ENCODE measurements at places on chromosomes 3 and 15. TPM values are rescaled to one million over a fixed set of nuclear protein-coding genes. Genes with fewer than 3 reads are reported as not detected.

CD86 gene
- not detected for total RNA-seq

DNA sequence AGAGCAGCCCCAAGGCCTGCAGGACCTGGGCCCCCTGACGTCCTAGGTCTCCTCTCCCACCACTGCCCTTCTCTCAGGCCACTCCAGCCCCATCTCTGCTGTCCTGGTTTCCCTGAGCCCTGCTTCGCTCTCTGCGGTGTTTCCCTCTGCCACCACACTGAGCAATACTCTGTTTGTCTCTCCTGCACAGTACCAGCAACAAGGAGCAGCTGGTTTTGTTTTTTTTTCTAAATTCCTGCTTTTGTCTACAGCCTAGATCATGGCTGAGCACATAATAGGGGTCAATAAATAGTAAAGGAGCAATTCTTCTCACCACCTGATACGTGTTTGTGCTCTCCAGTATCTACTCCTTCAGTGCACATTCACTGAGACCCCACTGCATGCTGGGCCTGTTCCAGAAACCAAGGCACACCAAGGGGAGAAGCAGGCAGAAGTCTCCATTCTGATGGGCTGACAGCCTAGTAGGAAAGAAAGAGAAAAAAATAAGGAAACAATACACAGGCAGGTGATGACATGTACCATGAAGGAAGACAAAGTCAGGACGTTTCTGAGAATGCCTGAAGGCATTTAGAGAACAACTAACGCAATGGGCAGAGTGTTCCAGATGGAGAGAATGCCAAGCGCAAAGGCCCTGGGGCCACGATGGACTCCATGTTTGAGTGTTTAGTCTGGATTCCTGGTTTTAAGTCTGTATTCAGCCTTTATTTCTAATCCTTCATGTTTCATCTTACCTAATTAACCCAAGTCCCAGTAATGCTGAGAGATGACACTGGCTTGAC is 6.0 kb upstream of the ACAD9 start:
- DNase-seq = no peak

SLC12A8 gene
- total RNA-seq = 9.8 TPM

GRCh38 chr15:32218666-32219065 is 184.4 kb downstream of the GOLGA8K start:
- no peak for DNase-seq

TJP1 gene
- total RNA-seq = 53.7 TPM

TLR9 gene
- under 0.01 TPM for total RNA-seq

GRCh38 chr15:101193120-101193644 is 58.7 kb downstream of the CHSY1 start:
- no peak for DNase-seq

GRCh38 chr15:69451951-69452691 is 497 bp upstream of the RPLP1 start:
- peak; percentile 57 for DNase-seq

GRCh38 chr3:31878231-31878838 is 102.7 kb downstream of the OSBPL10 start:
- DNase-seq = peak; percentile 76

APOD gene
- total RNA-seq = 2.1 TPM

GRCh38 chr3:152197937-152198336 is 70.8 kb upstream of the MBNL1 start:
- no peak for DNase-seq

DNA sequence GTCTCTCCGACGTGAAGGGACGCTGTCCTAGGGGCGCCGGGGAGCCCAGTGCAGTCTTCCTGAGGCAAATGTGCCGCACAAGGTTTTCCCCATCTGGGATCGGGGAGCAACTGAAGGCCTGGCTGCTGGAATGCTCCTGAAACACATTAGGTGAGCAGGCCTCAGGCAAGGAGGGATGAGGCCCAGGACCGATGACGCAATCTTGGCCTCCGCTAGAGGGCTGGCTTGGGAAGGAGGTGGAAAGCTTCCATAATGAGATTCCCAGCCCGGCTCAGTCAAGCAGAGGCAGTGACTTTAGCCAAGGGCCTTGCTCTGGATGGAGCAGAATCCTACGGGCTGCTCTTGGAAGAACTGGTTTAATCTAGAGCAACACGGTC is 50.8 kb downstream of the CPN2 start:
- DNase-seq = peak; percentile 81

- DNase-seq = no peak
Measured at GRCh38 chr3:141655801-141656200, 82.3 kb upstream of the RNF7 start.

GRCh38 chr15:80691575-80691974 is 3.5 kb upstream of the ABHD17C start:
- no peak for DNase-seq

DNA sequence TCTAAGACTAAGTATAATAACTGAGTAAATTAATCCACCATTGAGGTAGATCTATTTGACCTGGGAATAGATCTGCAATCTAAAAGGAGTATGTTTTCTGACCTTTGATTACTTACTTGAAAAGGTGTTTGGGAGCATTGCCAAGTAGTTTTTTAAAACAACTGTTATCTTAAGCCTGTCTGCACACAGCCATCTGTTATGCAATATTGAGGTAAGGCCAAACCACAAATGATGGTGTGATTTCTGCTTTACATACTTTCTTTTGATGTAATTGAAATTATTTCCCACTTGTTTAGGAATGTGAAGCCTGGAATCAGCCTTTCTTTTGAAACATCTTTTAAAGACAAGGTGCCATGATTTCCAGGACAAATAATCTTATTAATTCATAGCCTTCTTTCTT is 274.0 kb downstream of the BBX start:
- peak; percentile 54 for DNase-seq

- peak; percentile 90 for DNase-seq
Measured at GRCh38 chr3:105606016-105606415, 239.3 kb downstream of the ALCAM start.

- no peak for DNase-seq
Measured at GRCh38 chr15:26132811-26133210, 269.7 kb upstream of the ATP10A start.

DNA sequence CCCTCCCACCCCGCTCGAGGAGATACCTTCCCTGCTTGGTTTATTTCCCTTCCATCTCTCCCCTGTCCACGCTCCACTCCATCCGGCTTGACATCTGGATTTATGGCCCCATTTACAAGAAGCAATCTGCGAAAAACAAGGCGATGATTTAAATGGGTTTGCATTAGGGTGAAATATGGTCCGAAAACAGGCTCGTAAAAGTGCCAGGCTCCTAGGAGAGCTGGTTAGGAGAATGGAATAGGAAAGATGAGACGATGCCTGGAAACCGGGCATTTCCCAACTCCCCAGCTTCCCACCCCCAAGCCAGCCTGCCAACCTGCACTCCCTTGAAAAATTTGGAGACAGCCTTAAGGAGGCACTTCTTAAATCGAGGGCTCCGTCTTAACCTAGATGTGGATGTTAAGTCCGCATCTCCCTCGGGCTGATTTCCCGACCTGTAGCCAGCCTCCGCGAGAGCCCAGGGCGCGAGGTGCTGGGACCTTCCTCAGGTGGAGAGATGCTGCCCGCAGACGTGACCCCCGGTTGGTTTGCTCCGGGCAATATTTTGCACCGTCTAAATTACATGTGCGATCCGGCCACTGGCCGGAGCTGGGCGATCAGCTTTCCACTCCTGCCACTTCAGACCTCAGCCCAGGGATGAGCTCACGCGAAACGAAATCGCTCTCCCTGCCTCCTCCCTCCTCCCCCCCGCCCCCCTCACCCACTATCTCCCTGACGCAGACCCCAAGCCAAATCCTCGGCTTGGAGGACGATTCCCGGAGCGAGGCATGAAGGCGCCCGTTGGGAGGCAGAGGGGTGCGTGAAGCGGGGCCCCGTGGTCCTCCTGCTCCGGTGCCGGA is 1.3 kb downstream of the GRM7 start:
- DNase-seq = no peak

- peak; percentile 67 for DNase-seq
Measured at GRCh38 chr3:47225310-47225906, 57.2 kb downstream of the KIF9 start.

DNA sequence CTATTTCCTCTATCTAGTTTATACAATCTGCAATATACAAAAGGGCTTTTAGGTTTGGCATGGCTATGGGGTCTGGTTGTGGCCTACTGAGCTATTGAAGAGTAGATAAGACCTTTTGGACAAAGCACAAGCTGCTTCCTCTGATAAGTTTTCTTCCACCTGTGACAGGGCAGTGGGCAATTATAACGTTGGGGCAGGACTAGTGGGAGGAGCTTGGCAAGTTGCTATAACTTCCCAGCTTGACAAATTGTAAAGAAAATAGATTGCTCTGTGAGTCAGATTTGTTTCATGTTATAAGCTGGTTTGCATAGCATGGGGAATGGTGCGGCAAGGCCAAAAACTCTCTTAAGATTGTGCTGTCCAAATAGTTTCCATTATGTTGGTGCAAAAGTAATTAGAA is 64.9 kb downstream of the SLC7A14 start:
- DNase-seq = peak; percentile 20

DNA sequence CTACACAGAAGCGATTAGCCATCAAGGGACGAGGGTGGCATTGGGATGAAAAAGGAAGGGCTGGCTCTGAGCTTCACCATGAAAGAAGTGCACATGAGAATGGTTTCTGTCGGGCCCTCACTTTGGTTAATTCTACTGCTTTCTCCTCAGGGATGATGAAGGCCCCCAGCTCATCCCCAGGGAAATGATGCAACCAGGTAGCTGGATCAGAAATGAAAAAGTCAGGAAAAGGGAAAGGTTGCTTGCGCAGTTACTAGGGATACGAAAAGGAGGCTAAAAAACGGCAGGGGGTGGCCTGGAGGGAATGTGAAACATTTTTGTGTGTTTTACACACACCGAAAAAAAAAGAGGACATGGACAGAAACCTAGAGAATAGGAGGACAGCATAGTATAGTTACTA is 1.4 kb upstream of the SLC27A2 start:
- no peak for DNase-seq

SH2D7 gene
- not detected for total RNA-seq

DNA sequence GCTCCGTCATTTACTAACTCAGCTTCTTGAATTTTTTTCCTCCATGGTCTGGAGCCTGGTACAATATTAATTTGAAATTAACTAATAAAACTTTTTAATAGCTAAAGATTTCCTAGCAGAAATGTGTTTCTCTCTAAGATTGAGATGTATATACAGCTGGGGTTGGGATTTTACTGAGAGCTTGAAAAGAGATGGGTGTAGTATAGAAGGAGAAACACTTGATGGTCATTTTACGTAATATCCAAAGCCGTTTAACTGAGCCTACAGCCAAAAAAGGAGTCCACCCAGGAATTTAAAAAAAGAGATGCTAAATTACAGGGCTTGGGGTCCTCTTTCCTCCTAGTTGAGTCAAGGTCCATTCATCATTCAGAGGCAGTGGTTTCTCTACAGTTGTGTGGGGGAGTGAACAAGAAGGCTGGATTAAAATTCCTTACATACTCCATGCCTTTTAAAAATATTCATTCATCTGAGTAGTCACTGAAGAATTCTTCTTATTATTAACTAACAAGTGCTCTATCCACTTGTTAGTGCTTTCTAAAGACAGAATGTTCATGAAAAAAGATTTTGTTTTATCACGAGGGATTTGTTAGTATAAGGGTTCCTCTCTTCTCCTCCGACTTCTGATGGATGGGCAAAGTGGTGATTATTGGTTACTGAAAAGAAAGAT is 255.3 kb upstream of the IL12A start:
- DNase-seq = peak; percentile 96

- peak; percentile 94 for DNase-seq
Measured at GRCh38 chr15:101267320-101268104, 9.8 kb downstream of the SELENOS start.

DNA sequence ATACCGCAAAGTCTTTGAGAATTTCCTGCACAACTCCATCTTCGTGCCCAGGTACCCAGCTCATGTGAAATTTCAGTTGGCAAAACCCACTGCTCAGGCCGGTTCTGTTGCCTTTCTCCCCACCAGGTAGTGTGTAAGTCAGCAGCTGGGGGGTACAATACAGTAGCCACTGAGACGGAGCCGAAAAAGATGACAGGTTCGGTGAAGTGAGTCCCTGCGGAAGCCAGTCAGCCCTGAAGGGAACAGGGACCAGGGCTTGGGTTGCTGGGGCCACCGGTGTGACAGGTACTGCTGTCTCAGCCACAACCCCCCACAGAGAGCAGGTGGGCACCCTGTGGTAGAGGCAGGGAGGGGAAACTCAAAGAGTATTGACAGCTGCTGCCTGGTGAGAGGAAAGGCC is 90.8 kb downstream of the PGPEP1L start:
- no peak for DNase-seq

DNA sequence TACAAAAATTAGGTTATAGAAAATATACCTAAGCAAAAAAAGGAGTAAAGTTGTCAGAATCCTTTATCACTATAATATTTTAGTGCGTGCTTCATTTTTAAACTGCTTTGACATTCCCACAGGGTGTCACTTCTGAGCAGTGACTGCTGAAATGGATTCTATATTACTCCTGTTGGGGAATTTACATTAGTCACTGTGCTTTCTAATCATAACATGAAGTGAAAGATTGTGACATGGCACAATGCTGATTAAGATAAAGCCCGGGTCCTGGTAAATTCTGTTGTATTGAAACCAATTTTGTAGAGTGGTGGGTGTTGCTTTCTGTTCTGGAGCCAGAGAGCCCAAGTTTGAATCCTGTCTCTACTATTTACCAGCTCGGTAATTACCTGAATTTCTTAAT is 36.4 kb upstream of the EHHADH start:
- no peak for DNase-seq

GRCh38 chr15:65204931-65205660 is 6.2 kb downstream of the CILP start:
- DNase-seq = no peak

DNA sequence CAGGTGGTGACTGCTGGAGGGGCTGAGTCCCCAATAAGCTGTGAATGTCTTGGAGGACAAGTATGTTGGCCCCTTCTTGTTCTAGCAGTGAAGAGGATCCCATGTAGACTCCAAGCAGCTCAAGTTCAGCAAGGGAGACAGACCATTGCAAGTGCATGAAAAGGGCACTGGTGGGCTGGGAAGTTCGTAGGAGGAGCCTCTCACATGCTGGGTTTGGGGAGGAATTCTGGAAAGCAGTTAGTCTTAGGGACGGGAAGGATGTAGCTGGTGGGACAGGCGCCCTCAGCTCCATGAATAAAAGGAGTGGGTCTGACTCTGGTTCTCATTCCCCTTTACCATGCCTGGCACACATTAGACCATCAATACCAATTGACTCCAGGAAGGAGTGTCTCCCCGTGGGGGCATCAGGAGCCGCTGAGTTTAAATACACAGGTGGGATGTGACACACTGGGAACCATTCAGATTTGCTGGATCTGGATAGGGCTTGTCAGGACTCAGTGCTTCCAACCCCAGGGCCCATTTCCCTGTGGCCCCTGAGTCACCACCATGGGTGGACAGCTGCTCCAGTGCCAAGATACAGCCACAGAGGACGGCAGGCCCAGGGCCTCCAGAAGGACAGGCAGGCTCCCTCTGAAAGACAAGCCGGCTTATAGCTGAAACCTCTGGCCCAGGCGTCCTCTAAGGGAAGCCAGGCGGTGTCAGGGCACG is 552 bp upstream of the XYLB start:
- peak; percentile 22 for DNase-seq

DNA sequence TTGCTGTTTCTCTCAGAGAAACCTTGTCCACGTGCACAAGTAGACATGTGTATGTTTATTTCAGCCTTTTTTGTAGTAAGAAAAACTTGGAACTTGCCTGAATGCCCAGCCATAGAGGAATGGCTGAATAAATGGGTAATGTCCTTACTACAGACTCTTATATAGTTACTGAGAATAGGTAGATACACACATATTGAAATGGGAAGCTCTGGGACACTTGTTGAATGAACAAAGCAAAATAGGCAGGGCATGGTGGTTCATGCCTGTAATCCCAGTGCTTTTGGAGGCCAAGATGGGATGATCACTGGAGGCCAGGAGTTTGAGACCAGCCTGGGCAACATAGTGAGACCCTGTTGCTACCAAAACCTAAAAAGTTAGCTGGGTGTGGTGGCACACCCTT is 1.7 kb downstream of the UNC45A start:
- DNase-seq = no peak
